ENCODE measurements at places on chromosomes 5 and 9.

DNA sequence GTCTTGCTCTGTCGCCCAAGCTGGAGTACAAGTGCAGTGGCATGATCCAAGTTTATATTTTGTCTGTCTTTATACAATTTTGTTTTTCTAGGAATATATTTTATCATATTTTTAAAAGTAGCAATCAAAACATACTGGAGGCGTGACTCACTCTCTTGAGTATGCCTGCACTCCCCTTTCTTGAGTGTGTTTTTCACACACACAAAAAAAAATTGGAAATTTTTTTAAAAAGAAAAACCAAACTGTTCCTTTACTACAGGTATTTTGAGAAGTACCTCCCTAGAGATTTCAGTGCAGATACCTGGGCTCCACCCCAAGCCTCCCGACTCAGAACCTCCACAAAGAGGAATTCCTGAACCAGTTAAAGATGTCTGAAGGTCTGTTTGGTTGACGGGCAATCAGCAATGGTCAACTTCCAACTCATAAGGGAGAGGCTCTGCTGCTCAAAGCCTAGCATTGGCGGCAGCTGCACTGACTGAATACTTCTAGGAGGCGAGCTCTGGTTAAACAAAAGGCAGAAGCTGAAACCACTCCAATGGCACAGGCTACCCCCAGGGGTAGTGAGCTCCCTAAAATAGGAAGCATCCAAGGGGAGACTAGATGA is 27.4 kb downstream of the PDE6A start:
- DNase-seq = no peak

DNA sequence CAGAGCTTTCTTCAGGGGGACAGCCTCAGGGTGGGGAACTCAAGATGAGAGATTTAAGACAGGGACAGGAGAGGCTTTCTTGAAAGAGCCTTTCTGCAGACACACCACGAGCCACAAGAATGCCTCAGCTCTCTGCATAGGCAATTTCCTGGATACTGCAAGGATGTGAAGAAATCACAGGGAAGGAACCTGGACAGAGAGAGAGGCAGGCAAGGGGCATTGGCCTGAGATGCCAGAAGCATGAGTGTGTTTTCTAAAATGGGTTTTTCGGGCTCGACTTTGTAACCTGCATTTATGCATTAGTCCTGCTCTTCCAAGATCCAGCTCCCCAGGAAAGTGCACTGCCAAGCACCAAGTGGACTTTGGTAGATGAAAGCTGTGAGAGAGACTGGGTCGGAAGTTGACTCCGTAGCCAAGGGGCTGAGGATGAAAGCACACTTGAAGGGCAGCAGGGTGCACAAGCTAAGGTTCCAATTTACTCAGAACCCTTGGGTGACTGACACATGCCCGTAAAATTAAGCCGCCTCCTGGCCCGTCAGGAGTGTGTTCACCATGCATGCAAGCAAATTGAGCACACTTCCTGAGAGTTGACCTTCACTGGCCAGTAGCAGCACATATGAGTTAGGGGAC is 90.9 kb downstream of the CFAP90 start:
- no peak for DNase-seq

GRCh38 chr5:147835386-147835798 is 3.9 kb upstream of the SPINK1 start:
- DNase-seq = no peak

- DNase-seq = no peak
Observed at GRCh38 chr9:93452710-93453046, 703 bp downstream of the FAM120AOS start.

DNA sequence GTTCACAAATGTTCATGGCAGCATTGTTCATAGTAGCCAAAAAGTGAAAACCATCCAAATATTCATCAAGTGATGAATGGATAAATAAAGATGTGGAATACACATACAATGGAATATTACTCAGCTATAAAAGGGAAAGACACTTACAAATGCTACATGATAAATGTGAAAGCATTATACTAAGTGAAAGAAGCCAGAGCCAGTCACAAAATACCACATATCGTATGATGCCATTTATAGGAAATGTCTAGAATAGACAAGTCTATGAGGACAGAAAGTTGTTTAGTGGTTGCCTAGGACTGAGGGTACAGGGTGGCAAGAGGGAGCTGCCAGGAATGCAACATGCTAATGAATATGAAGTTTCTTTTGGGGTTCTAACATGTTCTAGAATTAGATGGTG is 148.7 kb downstream of the DEPDC1B start:
- no peak for DNase-seq

DNA sequence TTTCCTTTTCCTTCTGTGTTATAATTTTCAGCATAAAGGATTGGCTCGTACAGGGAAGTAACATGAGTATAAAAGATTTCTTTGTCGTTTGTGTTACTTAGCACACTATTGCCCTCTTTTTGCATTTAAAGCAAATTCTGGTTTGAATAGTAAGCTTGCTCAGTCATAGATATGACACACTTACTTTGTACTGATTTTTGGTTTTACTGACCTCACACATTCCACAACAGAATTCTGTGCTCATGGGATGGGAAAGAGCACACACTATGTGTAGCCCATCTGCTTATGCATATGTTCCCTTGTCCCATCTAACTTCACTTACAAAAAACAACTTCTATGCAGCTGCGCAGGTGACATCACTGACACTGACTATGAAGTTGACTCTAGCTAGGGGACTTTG is 111.9 kb upstream of the MTAP start:
- DNase-seq = no peak
